PC-3 (cell line): ENCODE measurements at places on chromosomes 5 and 9.

DNA sequence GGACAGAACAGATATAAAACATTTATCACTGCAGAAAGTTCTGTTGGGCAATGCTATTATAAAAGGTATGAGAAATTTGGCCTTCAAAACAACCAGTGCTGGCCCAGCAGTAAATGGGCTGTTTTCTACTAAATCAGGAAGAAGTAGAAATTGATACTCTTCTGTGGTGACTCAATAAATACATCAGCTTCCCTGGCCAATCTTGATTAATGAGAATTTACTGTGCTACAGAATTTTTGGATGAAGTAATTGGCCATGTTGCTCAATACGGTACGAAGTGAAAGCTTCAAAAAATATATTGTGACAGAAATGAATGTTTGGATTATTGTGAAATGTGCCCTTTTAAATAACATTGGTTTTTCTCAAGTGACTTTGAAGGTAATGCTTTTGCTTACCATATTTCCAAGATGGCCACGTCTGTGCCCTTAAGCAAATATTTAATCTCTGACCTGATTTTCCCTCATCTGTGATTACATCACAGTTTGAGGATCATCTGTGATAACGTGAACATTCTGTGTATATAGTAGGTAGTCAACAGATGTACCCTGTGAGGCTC is 4.2 kb downstream of the DNAJA1 start:
- DNase-seq = no peak

DNA sequence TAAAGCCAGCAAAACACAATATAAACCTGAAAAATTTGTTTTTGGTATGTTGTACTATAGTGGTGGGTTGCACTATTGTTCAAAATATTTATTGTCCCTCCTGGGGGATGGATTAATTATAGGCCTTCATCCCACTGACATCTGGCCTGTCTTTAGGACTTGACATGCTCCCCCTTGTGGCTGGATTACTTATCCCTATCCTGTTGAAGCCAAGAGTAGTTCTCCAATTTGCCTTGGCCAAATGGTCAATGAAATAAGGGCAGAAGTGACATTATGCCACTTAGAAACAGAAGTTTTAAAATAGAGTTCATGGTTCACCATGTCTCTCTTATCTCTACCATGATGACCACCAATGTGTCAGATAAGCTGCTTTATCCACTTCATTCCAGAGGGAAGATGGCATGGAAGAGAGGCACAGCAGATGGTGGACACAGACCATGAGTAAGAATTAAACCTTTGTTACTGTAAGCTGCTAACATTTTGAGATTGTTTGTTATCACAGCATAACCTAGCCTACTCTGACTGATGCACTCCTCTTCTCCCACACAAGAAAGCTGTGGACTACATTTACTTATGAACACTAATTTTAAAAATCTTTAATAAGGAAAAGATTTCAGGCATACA is 29.2 kb upstream of the ARHGEF28 start:
- DNase-seq = peak; percentile 62

GRCh38 chr5:29642601-29643000 is 1550.9 kb upstream of the CDH6 start:
- DNase-seq = no peak

DNA sequence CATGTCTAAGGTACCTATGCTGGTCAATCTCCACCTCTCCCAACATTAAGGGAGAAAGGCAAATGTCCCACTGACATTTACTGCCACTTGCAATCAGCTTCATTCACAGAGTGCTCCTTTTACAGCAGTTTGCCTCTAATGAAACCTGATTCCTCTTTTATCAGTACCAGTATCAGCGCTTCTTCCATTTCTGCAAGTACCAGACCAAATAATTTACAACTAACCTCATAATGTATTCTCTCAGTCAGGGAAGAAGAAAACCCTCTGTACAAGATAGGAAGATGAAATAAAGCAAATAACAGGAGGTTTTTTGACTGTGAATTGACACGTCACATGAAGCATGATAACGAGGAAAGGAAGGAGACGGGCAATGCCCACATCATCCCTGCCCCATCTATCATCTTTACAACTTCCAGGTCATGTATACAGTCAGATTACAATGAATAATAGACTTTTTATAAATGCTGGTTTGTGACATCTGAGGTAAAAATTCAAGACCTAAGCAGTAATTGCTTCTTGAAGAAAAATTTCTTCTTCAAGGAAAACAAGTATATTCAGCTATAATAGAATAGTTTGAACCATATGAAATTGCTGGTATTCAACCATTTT is 21.9 kb downstream of the ABITRAM start:
- no peak for DNase-seq

DNA sequence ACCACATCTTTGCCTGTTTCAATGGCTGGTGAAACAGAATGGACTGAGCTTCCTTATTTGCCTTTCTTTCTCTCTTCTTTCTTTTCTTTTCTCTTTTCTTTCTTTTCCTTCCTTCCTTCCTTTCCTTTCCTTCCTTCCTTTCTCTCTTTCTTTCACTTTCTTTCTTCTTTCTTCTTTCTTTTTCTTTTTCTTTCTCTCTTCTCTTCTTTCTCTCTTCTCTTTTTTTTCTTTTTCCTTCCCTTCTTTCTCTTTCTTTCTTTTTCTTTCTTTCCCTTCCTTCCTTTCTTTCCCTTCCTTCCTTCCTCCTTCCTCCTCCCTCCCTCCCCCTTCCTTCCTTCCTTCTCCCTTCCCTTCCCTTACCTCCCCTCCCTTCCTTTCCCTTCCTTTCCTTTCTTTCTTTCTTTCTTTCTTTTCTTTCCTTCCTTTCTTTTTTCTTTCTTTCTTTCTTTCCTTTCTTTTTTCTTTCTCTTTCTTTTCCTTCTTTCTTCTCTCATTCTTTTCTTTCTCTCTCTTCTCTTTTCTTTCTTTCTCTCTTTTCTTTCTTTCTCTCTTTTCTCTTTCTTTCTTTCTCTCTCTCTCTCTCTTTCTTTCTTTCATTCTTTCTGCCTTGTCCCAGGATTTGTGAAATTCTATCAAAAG is 50.1 kb upstream of the MCTP1 start:
- no peak for DNase-seq

- DNase-seq = no peak
Measured at GRCh38 chr5:143213851-143214363, 189.6 kb downstream of the NR3C1 start.

DNA sequence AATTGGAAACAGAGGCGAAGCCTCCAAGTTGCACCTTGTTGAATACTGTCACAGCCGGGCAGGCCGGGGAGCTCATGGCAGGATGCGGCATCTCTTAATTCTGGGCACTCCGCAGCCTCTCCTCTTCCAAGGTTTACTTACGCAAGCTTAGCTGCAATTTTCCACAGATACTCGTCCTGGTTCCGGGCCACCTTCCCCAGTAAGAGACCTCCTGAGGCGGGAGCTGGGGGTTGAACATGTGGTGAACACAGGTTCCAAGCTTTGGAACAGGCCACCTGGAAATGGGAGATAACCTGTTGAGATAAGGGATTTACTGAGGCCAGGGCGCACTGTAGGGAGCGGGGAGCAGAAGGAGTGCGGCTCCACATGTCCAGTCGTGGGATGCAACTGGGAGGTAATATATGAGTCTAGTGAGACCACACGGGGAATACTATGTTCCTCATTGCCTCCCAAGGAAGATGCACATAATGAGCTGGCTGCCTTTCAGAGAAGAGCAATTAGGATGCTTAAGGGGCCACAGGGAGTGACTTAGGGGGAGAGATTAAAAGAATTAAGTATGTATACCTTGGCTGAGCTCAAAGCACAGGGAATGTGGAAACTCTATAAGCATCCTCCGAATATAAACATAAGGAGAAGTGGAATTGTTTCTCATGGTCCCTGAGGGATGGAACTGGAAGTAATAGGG is 335.2 kb downstream of the CWC27 start:
- no peak for DNase-seq

GRCh38 chr5:133382661-133383579 is 229.4 kb downstream of the FSTL4 start:
- DNase-seq = no peak

- DNase-seq = no peak
Measured at GRCh38 chr5:80008995-80009765, 18.1 kb upstream of the MTX3 start.

DNA sequence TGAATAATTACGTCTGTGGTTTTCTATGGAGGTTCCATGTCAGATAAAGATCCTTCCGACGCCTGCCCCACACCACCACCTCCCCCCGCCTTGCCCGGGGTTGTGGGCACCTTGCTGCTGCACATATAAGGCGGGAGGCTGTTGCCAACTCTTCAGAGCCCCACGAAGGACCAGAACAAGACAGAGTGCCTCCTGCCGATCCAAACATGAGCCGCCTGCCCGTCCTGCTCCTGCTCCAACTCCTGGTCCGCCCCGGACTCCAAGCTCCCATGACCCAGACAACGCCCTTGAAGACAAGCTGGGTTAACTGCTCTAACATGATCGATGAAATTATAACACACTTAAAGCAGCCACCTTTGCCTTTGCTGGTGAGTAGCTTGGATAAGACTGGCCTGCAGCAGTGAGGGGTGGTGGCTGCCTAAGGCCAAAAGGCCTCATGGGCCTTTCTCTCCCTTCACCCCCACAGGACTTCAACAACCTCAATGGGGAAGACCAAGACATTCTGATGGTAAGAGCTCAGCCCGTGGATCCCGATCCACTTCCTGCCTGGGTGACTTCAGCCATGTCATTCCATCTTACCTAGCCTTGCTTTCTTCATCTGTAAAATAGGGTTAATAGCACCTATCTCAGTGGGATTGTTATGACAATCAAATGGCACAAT is at the start of gene IL3:
Gene IL3, plus strand, starts transcription at position 155 of the 661 bp plus-strand sequence. Its CDS starts 52 bp downstream, at position 207.
- DNase-seq = no peak

DNA sequence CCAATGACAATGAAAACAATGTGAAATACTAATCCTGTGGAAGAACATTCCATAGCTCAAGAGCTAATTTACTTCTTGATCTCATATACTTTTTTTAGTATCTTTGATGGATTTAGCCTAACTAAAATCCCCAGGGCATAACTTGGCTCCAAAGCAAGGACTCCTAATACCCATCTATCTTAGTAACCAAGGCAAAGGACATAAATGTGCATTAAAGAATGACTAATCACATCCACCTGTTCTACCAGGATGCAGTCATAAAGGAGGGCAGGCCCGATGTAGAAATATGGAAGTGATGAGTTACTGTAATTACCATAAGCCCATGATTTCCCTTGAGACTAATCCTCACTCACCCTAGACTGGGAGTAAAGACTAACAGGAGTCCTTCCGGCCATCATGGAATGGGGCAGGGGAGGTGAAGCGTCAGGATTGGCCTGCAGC is 56.9 kb downstream of the KIF24 start:
- DNase-seq = peak; percentile 63

DNA sequence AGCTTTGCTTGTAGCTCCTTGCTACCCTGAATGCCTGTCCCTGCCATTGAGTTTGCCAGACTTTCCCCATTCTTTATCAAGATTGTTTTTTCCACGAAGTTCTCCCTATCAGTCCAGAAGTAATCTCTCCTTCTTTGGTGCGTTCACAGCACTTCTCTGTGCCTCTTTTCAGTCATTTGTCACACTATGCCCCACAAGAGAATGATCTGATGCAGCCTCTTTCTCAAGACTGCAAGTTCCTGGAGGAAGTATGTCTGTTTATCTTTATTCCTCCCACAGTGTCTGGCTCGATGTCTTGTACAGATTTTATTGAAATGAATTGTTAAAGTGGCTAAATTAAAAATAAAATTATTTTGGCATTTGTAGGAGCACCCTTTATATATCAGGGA is 99.3 kb downstream of the CCDC192 start:
- DNase-seq = no peak

GRCh38 chr9:18255747-18256146 is 218.2 kb upstream of the ADAMTSL1 start:
- no peak for DNase-seq

DNA sequence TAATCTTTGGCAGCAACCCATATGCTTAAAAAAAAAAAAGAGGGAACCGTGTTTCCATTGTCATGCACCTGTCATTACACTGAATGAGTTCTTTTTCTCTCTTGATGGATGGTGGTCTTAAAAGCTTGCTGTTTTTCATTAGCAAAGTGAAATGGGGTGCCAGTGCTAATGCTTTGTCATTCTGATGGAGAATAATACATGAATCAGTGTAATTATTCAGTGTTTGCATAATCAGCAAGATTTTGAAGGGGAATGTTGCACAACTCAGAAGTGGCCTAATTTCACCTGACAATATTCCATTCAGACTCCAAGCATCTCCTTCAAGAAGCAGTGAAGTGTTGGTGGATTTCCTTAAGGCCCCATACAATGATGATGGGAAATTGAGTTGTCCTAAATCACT is 38.1 kb downstream of the MAP1B start:
- no peak for DNase-seq

DNA sequence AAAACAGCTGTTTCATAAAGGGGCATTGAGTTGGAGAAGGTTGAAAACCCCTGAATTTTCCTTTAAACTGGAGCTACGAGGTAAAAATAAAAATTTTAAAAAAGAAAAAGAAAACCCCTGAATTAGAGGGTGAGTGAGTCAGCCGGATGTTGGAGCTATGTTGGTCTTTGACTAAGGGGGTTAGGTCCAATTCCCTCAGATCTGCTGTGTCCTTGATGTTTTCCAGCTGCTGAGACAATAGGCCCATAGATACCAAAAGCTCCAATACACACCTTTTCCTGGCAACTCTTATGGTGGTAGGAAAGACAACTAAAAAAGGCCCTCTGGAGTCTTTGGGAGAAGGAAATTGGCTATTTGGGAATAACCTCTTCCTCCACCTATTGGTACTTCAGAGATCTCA is 79.4 kb upstream of the SAP30L start:
- no peak for DNase-seq

DNA sequence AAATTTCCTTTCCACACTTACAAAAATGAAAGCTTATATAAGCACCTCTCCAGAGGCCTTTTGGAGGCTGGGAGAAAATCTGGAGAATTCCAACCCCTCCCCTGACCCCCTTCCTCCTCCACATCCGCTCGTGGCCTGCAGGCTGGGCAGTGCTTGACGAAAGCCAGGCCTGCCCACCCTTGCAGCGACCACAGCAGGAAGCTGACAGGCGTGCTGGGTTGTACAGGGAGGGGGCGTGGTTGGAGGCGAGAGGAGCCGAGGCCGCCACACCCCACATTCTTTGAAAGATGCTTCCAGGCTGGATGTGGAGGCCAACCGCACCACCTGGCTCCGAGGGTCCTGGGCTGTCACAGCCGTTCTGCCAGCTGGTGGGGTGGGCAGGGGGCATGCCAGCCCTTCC is 47.8 kb upstream of the IER5L start:
- no peak for DNase-seq

- DNase-seq = no peak
Measured at GRCh38 chr5:166083183-166083959, 2208.1 kb upstream of the WWC1 start.

GRCh38 chr5:3027185-3027865 is 275.8 kb upstream of the IRX2 start:
- DNase-seq = no peak
